Astrocyte of the spinal cord (primary cell): ENCODE measurements at places on chromosomes 5 and 9.
A peak's percentile ranks its signal among the peaks of the same experiment; 100 is the strongest.

DNA sequence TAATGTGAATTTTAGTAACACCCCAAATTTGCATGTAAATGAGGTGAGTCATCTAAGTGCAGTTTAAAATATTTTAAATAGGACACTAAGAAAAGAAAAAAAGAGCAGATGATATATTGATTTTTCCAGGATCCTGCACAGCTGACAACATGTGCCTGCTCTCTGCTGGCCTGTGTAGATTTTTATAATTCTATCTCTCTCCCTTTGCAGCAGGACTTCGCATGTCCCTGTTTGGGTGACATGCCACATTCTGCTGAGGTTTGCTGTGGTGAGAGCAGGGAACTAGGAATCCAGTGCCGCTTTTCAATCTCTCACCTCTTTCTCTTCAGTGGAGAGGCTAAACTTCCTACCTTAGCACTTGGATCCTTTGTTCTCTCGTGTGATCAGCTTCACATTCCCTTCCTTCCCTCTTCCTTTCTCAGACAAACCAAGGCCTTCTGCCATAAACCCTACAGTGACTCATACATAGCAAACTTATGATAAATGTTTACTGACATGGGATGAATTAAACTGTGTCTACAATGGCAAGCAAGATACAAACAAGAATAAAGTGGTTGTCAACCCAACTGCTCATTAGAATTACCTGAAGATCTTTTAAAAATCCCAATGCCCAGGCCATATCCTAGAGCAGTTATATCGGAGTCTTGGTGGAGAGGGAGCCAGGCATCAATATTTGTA, 198.8 kb upstream of the EFNA5 start:
- DNase-seq = peak; percentile 61

DNA sequence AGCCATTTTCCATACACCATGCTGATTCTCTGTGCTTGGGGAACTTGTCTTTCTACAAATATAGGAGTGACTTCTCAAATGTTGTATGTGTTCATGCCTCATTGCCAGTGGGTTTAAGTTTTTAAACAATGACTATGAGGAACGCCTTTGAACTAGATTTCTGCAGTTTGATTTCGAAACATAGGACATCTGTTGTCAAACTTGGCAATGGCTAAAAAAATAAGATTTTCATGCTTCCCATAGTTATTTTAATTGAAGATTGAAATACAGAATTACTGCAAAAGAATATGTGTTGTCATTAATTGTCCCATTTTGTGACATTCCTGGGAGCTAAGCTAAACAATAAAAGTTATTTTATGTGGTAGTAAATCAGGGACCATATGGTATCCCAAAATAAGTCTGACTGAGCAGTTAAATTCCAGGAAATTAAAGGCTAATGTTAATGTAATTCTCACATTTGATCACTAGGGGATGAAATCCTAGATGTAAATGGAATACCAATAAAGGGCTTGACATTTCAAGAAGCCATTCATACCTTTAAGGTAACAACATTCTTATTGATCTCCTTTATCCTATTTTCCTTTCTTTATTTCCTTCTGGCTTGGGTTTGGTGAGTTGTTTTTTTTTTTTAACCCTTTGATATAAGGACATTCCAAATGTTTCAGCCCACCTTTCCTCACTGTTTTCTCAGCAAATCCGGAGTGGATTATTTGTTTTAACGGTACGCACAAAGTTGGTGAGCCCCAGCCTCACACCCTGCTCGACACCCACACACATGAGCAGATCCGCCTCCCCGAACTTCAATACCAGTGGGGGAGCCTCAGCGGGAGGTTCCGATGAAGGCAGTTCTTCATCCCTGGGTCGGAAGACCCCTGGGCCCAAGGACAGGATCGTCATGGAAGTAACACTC, 116.7 kb downstream of the GOLPH3 start:
- DNase-seq = no peak

DNA sequence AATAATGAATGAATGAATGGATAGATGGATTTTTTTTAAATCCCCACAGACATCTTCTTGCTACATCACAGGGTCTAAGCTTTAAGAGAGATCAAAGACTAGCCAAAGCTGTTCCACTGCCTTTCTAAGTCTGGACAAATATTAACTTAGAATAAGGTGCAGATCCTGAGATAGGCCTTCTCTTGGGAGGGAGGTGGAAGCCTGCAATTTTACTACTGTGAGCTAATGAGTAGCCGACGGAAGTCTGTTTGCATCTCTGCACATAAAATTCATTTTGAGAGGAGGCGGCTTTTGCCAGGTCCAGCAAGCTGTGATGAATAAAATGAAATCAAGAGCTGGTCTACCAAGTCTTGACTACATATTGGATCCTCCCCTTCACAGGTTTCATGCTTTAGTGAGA, 484.9 kb downstream of the TMEM38B start:
- DNase-seq = no peak

DNA sequence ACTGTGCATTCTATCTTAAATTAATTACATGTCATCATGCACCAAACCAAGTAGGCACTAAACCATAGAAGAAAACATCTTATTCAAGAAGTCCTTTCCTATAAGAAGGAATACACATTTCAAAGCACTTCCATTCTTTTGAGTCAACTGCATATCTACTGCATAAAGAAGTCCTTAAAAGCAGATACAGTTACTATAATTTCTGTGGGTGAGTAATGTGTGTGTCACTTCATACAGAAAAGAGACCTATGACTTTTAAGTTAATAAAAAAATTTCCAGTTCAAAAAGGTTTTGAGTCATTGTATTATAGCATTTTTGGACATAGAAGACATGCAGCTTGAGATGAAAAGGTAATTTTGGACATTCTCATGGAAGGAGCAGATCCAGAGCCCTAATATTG, 125.0 kb downstream of the DTWD2 start:
- peak; percentile 6 for DNase-seq

DNA sequence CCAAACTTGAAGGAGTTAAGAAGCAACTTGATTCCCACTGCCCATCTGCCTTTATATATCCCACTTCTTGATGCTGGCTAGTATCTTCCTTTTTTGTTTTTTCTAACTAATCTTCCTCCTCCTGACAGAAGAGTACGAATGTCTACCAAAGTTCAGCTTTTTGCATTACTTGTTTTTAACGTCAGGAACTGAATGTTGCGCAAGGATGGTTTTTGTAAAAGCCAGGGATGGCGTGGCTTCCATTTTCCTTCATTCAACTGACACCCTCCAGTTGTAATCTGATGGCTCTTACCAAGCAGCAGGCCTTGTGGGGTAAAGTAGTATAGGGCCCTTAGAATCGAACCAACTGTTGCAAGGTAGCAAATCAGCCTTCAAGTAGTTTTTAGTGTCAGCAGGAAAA, 70.8 kb upstream of the GPR151 start:
- DNase-seq = no peak

DNA sequence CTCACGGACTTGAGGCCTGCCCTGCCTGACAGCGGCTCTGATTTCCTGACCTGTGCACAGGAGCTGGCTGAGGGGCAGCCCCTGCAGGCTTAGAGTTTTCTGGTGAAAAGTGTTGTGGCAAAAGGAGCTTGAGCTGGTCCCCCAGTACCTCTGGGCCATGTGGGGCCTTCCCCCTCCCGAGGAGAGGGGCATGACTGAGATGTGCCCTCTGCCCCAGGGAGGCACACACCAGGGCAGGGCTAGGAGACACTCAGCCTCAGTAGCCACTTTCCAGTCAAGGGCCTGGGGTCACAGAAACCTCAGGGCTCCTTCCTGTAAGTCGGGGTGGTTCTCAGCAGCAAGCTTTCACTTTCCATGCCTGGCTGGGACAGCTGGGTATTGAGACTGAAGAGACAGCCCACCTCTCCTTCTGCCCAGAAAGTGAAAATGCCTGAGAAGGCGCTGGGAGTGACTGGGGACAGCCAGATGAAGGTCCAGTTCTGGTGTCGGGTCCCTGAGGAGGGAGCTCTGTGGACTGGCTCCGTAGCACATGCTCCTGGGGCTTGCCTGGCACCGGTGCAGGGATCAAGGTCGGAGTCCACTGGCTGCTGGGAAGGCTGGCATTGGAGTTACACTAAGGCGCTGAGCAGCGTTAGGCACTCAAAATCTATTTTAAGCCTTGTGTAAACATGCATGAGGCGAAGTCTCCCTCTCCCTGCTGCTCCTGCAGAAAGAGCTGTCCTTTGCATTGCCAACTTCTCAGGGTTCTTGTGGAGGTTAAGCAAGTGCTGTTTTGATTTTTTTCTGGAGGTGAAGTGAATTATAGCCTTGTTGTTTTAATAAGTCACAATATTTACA, 394.9 kb downstream of the GADD45G start:
- peak; percentile 64 for DNase-seq

- DNase-seq = peak; percentile 37
Measured at GRCh38 chr9:27791311-27791710, 218.0 kb upstream of the C9orf72 start.

DNA sequence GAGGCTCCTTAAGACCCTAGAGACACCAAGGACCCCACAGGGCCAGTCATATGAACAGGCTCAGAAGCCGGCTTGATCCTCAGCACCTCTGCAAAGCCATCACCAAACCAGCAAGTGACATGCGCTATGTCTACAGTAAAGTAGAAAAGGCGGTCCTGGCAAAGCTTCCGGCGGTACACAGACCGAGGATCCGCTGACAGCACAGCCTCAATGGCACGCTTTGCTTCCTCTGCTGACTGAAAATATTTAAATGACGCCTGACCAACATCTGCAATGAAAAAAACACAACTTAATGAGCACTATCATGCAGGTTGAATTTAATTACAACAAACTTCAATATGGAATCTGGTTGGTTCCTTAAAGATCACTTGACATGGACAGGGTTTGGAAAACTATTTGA, 17.6 kb downstream of the TRMO start:
- DNase-seq = no peak

DNA sequence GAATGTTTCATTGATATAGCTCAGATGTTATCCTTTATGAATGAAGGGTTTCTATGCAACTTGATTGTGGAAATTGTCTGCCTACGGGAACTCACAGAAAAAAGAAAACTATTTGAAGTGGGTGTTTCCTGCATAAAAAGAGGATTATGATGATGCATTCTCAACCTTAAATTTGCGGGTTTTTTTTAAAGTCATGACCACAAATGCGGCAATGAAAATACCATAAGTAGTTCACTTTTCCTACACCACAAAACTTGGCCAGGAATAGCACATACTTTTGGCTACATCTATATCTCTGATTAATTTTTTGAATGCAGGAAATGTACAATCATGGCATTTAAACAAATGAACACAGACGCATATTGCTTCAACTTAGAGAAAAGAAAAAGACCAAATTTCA, 754.7 kb downstream of the DTWD2 start:
- peak; percentile 72 for DNase-seq

GRCh38 chr5:178433273-178433775, 156.9 kb downstream of the COL23A1 start:
- no peak for DNase-seq

- DNase-seq = no peak
Measured at GRCh38 chr9:121218357-121219027, 16.8 kb upstream of the RAB14 start.

- DNase-seq = no peak
Measured at GRCh38 chr9:87766697-87767096, 40.8 kb downstream of the CTSL start.

GRCh38 chr5:135709208-135709575, 125.3 kb upstream of the SLC25A48 start:
- no peak for DNase-seq

GRCh38 chr9:108149326-108149725, 659.8 kb upstream of the KLF4 start:
- DNase-seq = peak; percentile 56

DNA sequence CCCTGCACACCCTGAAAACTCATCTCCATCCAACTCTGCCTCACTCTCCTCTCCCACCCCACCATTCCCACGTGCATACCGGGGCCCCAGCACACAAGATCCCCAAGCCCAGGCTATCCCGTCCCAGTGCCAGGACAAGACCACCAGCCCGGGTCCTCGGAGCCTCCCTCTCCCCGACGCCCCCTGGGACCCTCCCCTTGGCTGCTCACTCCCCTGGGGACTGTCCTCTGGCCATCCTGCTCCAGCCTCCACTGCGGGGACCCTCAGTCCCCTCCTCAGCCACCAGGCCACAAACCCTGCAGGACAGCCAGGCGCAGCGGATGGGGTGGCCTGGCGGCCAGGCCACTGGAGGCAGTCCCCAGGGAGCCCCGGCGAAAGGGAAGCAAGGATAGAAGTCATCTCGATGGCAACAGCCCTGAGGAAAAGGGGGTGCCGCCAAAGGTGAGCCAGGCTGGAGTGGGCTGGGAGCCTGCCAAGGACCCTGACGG, 62.8 kb downstream of the C9orf50 start:
- DNase-seq = no peak

DNA sequence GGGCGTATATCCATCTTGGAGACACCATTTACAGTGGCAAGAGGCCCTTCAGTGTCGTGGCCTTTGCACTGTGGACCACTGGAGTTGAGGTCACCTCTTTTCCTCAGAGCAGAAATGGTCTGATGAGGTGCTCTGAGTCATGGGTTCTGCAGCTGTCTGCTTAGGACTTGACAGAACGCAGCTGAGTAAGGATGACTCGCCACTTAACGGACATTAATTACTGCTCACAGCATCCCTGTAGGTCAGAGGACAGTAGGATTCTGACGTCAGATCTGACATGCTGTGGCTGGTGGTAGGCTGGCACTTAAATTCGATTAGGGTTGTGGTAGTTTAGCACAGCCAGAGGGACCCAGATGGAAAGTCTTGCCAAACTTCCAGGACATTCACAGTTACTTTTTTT, 479.4 kb downstream of the DMAC1 start:
- DNase-seq = peak; percentile 84
